ENCODE measurements at places on chromosomes 12 and 14. TPM values are rescaled to one million over a fixed set of nuclear protein-coding genes. Genes with fewer than 3 reads are reported as not detected.

- no peak for DNase-seq
Observed at GRCh38 chr12:89082370-89082753, 269.9 kb downstream of the DUSP6 start.

DNA sequence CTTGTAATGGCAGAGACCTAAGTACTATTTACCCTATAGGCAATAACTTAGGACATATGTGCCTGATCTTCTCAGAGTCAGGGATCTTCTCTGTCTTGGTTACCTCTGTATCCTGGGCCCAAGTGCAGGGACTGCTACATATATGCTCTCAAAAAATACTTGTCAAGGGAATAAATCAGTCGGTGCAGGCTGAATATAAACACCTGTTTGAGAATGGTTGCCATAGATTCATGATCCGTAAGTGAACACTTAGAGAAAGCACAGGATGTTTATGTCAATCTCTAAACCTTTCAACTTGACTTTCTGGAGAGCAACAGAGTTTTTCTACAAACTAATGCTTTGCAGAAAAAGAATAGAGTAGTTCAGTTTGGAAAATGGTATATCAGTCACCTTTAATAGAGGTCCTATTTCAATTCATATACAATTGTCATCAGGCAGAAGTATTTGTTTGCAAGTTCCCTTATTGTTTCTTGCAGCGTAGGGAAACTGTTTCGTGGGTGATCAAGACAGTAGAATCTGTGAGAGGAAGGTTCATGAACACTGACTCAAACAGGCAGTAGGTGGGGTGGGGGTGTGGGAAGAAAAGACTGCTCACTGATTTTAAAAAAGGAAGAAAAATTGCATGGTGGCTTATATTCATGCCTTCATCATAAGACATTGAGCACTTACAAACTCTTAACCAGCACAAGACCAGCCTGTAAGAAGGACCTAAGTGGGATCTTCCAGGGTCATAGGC is 6.0 kb upstream of the UBE2N start:
- DNase-seq = no peak

GRCh38 chr12:111573476-111573875 is 25.6 kb downstream of the ATXN2 start:
- no peak for DNase-seq

- DNase-seq = no peak
Observed at GRCh38 chr12:85253853-85254252, 26.2 kb upstream of the ALX1 start.

- DNase-seq = no peak
Observed at GRCh38 chr12:25780771-25781170, 177.7 kb upstream of the RASSF8 start.

ITGB7 gene
- 2.5 TPM for total RNA-seq

Data from skin of body (tissue), 3 donors.